ENCODE measurements at places on chromosomes 2 and 18.
A peak's percentile ranks its signal among the peaks of the same experiment; 100 is the strongest.

DNA sequence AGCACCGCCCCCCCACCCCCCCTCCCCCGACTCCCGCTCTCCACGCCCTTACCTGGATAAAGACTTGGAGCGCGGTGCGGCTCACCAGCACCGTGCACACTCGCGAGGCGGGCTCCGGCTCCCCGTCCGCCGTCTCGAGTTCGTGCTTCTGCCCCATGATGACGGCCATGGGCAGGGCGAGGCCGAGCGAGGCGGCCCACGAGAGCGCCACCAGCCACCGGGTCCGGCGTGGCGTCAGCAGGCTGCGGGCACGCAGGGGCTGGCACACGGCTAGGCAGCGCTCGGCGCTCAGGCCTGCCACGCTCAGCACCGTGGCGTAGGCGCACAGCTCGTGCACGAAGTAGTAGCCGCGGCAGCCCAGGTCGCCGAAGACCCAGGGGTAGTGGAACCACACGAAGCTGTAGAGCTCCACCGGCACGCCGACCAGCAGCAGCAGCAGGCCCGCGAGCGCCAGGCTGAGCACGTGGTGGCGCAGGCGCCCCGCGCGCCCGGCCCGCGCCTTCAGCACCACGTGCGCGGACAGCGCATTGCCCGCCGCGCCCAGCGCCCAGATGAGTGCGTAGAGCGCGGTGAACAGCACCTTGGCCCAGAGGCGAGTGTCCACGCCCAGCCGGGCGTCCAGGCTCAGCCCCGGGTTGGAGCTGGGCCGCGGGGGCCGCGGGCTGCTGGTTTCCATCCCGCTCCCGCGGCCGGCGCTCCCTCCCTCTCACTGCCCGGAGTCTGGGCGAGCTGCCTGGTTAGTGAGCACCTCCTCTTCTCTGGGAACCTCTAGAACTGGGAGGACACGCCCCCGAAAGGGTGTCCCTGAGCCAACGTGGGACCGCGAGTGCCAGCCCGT is at the start of gene NTSR2:
Gene NTSR2 (minus strand): TSS at position 742 of the 838 bp plus-strand sequence. CDS start 66 bp downstream, at position 676.
- H3K4me1 ChIP-seq: peaks cover 4% of the 10 kb centered on the region
- no peak within 1 kb of the TSS for H3K4me3 ChIP-seq
- H3K27me3 ChIP-seq: no peaks in the 10 kb centered on the region
- H3K27ac ChIP-seq: no peak within 1 kb of the TSS

DNA sequence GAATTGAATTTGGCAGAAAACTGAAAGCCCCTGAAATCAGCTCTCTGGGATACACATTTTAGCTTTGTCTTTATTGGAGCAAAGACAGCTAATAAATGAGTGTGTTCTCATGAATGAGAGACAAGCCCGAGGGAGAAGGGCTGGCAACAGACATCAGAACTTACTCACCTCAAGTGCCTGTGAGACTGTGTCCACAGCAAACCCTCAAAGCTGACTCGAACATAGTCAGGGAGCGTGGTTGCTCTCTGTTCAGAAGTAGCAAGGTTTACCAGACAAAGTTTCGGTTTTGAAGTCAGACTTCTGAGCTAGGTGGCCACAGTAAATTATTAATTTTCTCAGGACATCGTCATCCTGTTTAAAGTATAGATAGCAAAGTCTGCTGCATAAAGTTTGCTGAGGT is 207.9 kb downstream of the CMPK2 start:
- H3K27me3 ChIP-seq: no peaks in the 10 kb centered on the region
- no peaks in the 10 kb centered on the region for H3K36me3 ChIP-seq
- no peaks in the 10 kb centered on the region for H3K4me1 ChIP-seq
- no peak overlapping the region for H3K27ac ChIP-seq
- no peak overlapping the region for H3K4me3 ChIP-seq

- H3K4me3 ChIP-seq: peak overlapping the region; percentile 7
- no peaks in the 10 kb centered on the region for H3K4me1 ChIP-seq
- no peaks in the 10 kb centered on the region for H3K27me3 ChIP-seq
- H3K36me3 ChIP-seq: no peaks in the 10 kb centered on the region
- peak overlapping the region; percentile 57 for H3K27ac ChIP-seq
Observed at GRCh38 chr2:121019071-121019470, 265.9 kb downstream of the TFCP2L1 start.

DNA sequence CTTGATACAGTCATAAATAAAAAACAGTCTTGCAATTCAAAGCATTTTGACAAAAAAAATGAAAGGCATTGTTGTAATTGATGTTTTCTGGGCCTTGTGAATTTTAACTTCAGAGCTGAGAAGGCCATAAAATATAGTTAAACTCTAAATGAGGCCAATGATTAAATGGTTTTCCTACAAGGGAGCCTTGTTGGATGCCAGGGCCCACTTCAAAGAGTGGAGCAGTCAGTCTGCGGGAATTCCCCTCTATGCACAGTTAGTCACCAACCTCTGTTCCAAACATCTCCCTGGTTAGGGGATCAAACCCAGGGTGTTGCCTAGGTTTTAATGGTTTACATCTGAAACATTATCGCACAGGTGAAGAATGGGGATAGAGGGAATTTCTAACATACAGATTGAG is 143.4 kb downstream of the NCKAP5 start:
- no peak for DNase-seq
- H3K4me3 ChIP-seq: no peak overlapping the region
- no peaks in the 10 kb centered on the region for H3K27me3 ChIP-seq
- no peaks in the 10 kb centered on the region for H3K4me1 ChIP-seq
- H3K36me3 ChIP-seq: no peaks in the 10 kb centered on the region

DNA sequence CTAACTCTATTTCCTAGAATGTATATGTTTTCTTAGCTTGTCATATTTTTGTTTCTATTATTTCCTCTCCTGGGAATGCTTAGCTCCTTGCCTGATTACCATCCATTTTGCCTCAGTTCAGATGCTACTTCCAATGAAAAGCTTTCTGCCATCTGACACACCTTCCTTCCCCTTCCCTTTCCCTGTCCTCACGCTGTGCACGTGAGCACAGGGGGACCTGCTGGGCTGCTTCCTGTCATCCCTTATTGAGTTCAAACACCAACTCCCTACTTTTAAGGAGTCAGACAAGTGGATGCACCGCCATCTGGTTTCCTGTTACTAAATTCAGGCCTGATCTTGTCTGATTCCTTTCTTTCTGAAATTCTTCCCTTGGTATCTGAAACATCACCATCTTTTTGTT is 2.4 kb upstream of the INO80C start:
- no peak for DNase-seq
- no peak overlapping the region for H3K27ac ChIP-seq
- no peaks in the 10 kb centered on the region for H3K27me3 ChIP-seq
- peaks cover 4% of the 10 kb centered on the region for H3K4me1 ChIP-seq
- H3K36me3 ChIP-seq: no peaks in the 10 kb centered on the region

GRCh38 chr2:88642278-88642677 is 15.0 kb upstream of the EIF2AK3 start:
- no peak overlapping the region for H3K27ac ChIP-seq
- H3K4me1 ChIP-seq: no peaks in the 10 kb centered on the region
- H3K27me3 ChIP-seq: no peaks in the 10 kb centered on the region

DNA sequence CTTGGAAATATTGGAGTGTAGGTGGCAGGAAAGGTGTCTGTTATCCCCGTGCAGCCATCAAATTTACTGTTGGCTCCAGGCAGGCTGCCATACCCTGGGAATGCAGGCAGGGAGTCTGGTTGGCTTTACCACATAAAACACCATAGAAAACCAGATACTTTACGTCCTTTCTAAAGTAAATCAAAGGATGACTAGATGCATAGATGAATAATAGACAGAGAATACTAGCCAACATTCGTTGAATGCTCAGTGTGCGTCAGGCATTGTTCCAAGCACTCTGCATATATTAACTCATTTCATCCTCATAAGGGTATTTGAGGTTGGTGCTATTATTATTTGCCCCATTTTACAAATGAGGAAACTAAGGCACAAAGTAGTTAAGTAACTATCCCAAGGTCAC is 65.2 kb downstream of the VSNL1 start:
- no peaks in the 10 kb centered on the region for H3K4me1 ChIP-seq
- H3K4me3 ChIP-seq: no peak overlapping the region
- no peaks in the 10 kb centered on the region for H3K27me3 ChIP-seq
- DNase-seq: no peak
- no peak overlapping the region for H3K27ac ChIP-seq

DNA sequence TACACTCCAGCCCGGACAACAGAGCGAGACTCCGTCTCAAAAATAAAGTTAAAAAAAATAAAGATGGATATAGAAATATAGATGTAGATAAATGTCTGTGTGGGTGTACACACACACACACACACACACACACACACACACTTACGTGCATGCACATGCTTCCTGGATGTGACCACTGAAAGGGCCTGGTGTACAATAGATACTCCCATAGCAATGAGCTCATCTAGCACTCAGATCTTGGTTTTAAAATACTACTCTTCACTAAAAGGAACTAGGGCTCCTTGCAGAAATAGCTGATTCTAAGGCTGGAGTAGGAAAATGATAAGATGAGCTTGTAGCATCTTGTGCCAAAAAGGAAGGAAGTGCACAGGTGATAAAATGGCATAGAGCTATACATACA is 39.1 kb downstream of the ROCK2 start:
- H3K27ac ChIP-seq: no peak overlapping the region
- H3K27me3 ChIP-seq: no peaks in the 10 kb centered on the region
- no peak overlapping the region for H3K4me3 ChIP-seq
- H3K4me1 ChIP-seq: peaks cover 7% of the 10 kb centered on the region

DNA sequence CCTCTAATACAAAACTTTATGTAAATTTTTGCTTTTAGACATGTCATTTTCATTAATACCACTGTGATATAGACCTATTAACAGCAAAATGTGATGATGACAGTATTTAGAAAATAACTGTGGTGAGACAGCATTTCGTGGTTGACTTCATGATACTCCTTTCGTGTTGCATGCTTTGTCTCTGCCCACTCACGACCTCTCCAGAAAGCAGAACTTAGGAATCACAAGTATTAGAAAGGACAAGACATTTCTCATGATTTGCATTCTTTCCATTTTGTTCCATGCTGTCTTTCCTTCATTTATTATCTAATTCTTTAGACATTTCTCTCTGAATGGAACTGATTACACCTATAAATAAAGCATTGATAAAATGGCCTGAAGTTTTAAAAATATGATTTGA is 85.2 kb upstream of the POU3F3 start:
- no peak overlapping the region for H3K27ac ChIP-seq
- no peak overlapping the region for H3K4me3 ChIP-seq
- DNase-seq: no peak
- H3K36me3 ChIP-seq: no peaks in the 10 kb centered on the region
- H3K27me3 ChIP-seq: no peaks in the 10 kb centered on the region

GRCh38 chr2:201678401-201678800 is 20.0 kb downstream of the MPP4 start:
- no peaks in the 10 kb centered on the region for H3K36me3 ChIP-seq
- DNase-seq: no peak
- H3K4me3 ChIP-seq: no peak overlapping the region
- no peaks in the 10 kb centered on the region for H3K27me3 ChIP-seq
- H3K4me1 ChIP-seq: no peaks in the 10 kb centered on the region

- H3K4me1 ChIP-seq: no peaks in the 10 kb centered on the region
- H3K27me3 ChIP-seq: no peaks in the 10 kb centered on the region
- DNase-seq: no peak
- H3K4me3 ChIP-seq: no peak within 1 kb of the TSS
- no peak within 1 kb of the TSS for H3K27ac ChIP-seq
Observed at GRCh38 chr2:157443795-157444640, at the start of gene CYTIP. CYTIP (minus strand) TSS chr2:157444089; CDS start chr2:157444020, 69 bp downstream.

- no peaks in the 10 kb centered on the region for H3K27me3 ChIP-seq
- H3K4me1 ChIP-seq: no peaks in the 10 kb centered on the region
- DNase-seq: no peak
- no peak overlapping the region for H3K27ac ChIP-seq
- H3K36me3 ChIP-seq: no peaks in the 10 kb centered on the region
Observed at GRCh38 chr2:45070113-45070652, 60.9 kb upstream of the SIX2 start.

DNA sequence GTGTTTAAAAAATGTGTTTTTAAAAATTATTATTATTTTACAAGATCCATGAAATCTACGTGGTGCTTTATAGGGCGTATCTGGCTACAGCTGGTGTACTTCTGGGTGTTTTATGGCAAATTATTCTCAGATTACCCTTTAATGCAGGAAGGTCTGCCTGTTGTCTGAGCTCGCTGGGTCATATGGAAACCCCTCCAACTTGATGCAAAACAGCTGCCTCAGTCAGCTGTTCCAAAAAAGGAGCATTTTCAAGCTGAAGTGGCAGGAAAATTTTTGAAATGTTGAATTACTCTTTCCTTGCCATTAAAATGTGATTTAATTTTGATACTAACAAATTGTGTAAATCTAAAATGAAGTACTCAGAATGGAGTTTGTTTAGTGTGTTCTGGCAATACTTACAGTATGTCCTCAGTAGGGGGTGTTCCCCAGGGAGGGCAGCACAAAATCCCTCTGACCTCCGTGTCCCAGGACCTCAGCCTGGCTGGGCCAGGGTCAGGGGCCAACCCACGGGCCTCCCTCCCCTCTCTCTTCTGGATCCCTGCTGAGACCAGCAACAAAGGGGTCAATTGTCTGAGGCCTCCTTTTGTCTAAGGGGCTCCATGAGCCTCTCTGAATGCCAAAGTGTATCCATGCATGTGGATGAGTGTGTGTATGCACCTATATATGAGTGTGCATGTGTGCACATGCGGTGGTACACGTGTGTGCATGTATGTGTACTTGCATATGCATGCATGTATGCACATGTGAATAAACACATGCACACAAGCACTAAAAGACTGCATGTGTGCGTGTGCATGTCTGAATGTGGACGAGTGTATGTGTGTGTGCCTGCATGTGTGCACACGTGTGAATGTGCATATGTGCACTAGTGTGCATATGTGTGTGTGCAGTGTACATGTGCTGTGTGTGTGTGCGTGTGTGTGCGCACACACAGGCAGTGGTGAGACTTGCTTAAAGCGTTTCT is 105.4 kb downstream of the ACOXL start:
- no peak overlapping the region for H3K27ac ChIP-seq
- H3K36me3 ChIP-seq: no peaks in the 10 kb centered on the region
- H3K27me3 ChIP-seq: no peaks in the 10 kb centered on the region
- no peak overlapping the region for H3K4me3 ChIP-seq
- no peaks in the 10 kb centered on the region for H3K4me1 ChIP-seq

GRCh38 chr2:90069290-90069894 is 1377.9 kb downstream of the RPIA start:
- no peak overlapping the region for H3K27ac ChIP-seq
- no peak for DNase-seq
- H3K36me3 ChIP-seq: no peaks in the 10 kb centered on the region

- H3K4me1 ChIP-seq: no peaks in the 10 kb centered on the region
- no peak overlapping the region for H3K27ac ChIP-seq
- H3K36me3 ChIP-seq: no peaks in the 10 kb centered on the region
- H3K27me3 ChIP-seq: no peaks in the 10 kb centered on the region
Observed at GRCh38 chr18:59220784-59221765, 1.1 kb downstream of the GRP start.

DNA sequence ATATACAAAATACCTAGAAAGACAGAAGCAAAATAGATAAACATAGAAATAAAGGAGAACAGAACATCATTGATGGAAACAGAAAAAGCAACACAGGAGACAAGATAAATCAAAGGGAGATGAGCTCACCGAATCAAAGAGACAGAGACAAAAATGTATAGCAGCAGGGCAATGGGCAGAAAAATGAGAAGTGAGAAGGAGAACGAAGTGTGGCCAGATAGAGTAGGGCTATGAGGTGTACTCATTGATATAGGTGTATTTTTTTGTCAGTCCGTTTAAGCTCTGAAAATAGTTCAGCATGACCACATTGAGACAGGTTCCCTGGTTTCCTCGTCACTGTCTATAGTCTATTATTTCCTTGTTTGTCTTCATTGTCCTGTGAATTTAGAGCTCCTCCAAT is 55.1 kb downstream of the SP100 start:
- no peaks in the 10 kb centered on the region for H3K27me3 ChIP-seq
- H3K4me3 ChIP-seq: no peak overlapping the region
- H3K27ac ChIP-seq: no peak overlapping the region
- H3K4me1 ChIP-seq: no peaks in the 10 kb centered on the region

- no peak overlapping the region for H3K4me3 ChIP-seq
- no peaks in the 10 kb centered on the region for H3K36me3 ChIP-seq
- H3K27ac ChIP-seq: no peak overlapping the region
Observed at GRCh38 chr2:98899041-98899702, 36.9 kb downstream of the CRACDL start.
